ENCODE measurements at places on chromosomes 13 and 19. TPM values are rescaled to one million over a fixed set of nuclear protein-coding genes. Genes with fewer than 3 reads are reported as not detected.

ILF3 gene
- total RNA-seq, result 684 TPM

FFAR2 gene
- not detected for total RNA-seq

ELAVL3 gene
- total RNA-seq, result 0.19 TPM

AP1M2 gene
- 0.43 TPM for total RNA-seq

ZC3H13 gene
- total RNA-seq, result 56.1 TPM

ZNF667 gene
- 0.82 TPM for total RNA-seq

JAK3 gene
- 220 TPM for total RNA-seq

NOTCH3 gene
- total RNA-seq, result 0.18 TPM

IRGQ gene
- total RNA-seq, result 31.7 TPM

POP4 gene
- total RNA-seq, result 173 TPM

PLIN4 gene
- 0.03 TPM for total RNA-seq

CALR3 gene
- not detected for total RNA-seq

MEIS3 gene
- not detected for total RNA-seq

COL5A3 gene
- 0.46 TPM for total RNA-seq

TMEM150B gene
- total RNA-seq, result not detected

SYNE4 gene
- 0.92 TPM for total RNA-seq

ZFP36 gene
- total RNA-seq, result 39.5 TPM

TSKS gene
- not detected for total RNA-seq

PDE4C gene
- not detected for total RNA-seq

IZUMO1 gene
- total RNA-seq, result not detected

METTL21C gene
- not detected for total RNA-seq

ZNF491 gene
- total RNA-seq, result 0.16 TPM

ZNF136 gene
- 9.7 TPM for total RNA-seq

ZNF723 gene
- not detected for total RNA-seq

PRRG2 gene
- 1.0 TPM for total RNA-seq

CBLC gene
- total RNA-seq, result not detected

SOHLH2 gene
- not detected for total RNA-seq

SLITRK6 gene
- not detected for total RNA-seq

CGB3 gene
- total RNA-seq, result not detected

TMEM59L gene
- total RNA-seq, result not detected

PTGIR gene
- total RNA-seq, result 5.8 TPM

PSMD8 gene
- 331 TPM for total RNA-seq

ODAD3 gene
- 0.11 TPM for total RNA-seq

TTYH1 gene
- total RNA-seq, result 0.46 TPM

GFY gene
- not detected for total RNA-seq

CEACAM7 gene
- total RNA-seq, result not detected

MED29 gene
- total RNA-seq, result 39.7 TPM

C2CD4C gene
- 0.11 TPM for total RNA-seq

DACT3 gene
- total RNA-seq, result 0.50 TPM

CACNG6 gene
- not detected for total RNA-seq

Measured in activated T-cell treated with anti-CD3 and anti-CD28 coated beads, Interleukin-2, amount 50 U/mL, for 4 hours (primary cell).